A375 (cell line): ENCODE measurements at places on chromosomes 5 and 9. TPM values are rescaled to one million over a fixed set of nuclear protein-coding genes. Genes with fewer than 3 reads are reported as not detected.

The SGCD gene
- total RNA-seq, result 0.08 TPM in 1 of 2 replicates, not detected in the other

The PLAC8L1 gene
- total RNA-seq, result 0.19 and 0.34 TPM in 2 replicates

The GDNF gene
- total RNA-seq, result 0.45 and 1.5 TPM in 2 replicates

The NUTM2G gene
- not detected in 2 replicates for total RNA-seq

The NPDC1 gene
- 20.1 and 25.3 TPM in 2 replicates for total RNA-seq

The SOHLH1 gene
- total RNA-seq, result not detected in 2 replicates

The PTBP3 gene
- 13.3 and 17.5 TPM in 2 replicates for total RNA-seq

The NR3C1 gene
- total RNA-seq, result 26.0 and 31.4 TPM in 2 replicates
